Stimulated activated CD8-positive, alpha-beta memory T cell treated with anti-CD3 and anti-CD28 coated beads, Interleukin-4, amount 100 ng/mL, for 4 hours (primary cell): ENCODE measurements at places on chromosomes 11 and 22.

- no peak for DNase-seq
Measured at GRCh38 chr11:36743039-36743438, 145.0 kb upstream of the RAG2 start.

DNA sequence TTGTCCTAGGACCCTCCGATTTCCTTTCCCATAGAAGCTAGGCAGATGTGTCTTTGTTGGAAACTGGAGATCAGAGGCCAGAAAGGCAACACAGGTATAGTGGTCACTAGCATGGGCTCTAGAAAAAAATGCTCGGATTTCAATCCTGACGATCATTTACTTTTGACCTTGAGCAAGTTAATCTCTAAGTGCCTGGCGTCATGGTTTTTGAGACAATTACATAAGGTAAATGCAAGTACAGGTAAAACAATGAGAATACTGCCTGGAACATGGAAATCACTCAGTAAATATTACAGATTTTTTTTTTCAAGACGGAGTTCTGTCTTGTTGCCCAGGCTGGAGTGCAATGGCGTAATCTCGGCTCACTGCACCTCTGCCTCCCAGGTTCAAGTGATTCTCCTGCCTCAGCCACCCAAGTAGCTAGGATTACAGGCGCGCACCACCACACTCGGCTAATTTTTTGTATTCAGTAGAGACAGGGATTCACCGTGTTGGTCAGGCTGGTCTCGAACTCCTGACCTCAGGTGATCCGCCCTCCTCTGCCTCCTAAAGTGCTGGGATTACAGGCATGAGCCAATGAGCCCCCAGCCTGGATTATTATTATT is 1.1 kb upstream of the DENND5A start:
- no peak for DNase-seq

DNA sequence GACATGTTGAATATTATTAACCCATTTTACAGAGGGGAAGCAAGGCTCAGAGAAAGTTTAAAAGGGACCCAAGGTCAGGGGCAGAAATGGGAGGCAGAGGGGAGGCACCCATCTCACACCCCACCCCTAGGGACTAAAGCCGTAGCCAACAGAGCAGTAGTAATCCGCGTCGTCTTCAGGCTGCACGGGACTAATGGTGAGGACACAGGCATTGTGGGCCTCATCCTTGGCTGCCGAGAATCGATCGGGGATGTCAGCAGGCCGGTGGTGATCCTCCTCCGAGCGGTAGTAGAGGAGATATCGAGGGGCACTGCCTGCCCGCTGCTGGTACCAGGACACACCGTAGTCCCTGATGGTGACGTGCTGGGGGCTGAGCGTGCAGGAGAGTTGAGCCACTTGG is 1.5 kb downstream of the VPREB3 start:
- no peak for DNase-seq

GRCh38 chr11:47105974-47106373 is 70.7 kb downstream of the ARFGAP2 start:
- DNase-seq = no peak

DNA sequence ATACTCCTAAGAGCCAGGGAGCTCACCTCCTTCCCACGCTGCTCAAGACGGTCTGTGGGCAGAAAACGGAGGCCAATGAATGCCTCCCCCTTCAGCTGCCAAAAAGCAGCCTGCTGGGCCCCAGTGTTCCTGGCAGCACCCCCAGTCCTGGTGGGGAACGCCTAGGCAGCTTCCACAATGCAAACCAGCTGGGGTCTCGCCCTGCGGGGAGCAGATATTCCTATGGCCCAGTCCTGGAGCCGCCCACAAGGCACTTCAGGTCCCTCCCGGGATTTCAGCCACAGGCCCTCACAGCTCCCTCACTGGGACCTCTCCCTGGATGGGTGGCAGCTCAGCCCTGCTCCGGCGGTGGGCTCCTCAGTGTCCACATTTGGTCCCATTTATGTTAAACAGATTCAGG is 29.2 kb downstream of the A4GALT start:
- DNase-seq = no peak

DNA sequence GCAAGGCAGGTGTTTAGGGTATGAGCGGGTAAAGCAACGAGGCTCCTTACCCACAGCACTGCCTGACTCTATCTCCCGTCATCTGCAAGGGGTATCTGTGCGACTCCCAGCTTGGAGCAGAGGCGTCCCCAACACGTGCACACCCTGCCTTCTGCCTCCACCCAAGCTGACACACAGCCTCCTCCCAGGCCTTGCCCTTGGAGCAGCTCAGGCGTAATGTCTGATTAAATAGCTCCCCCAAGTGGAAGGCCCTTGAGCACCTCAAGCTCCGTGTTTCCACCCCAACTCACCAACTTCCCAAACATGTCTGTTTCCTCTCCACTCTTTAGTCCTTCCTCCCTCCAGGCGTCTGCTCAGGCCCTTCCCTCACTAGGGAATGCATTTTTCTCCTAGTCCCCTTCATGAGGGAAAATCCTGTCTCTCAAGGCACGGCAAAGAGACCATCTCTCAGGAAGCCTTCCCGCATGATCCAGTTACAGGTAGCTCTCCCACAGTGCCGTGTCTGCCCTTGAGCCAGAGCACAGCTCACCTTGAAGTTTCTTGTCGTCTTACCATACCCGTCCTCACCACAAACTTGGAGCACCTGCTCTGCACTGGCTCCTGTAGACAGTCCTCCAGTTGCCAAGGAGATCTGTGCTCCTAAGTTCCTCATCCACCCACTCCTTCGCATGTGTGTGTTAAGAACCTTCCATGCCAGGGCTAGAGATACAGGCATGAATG is 15.8 kb downstream of the CYB5R2 start:
- DNase-seq = no peak

DNA sequence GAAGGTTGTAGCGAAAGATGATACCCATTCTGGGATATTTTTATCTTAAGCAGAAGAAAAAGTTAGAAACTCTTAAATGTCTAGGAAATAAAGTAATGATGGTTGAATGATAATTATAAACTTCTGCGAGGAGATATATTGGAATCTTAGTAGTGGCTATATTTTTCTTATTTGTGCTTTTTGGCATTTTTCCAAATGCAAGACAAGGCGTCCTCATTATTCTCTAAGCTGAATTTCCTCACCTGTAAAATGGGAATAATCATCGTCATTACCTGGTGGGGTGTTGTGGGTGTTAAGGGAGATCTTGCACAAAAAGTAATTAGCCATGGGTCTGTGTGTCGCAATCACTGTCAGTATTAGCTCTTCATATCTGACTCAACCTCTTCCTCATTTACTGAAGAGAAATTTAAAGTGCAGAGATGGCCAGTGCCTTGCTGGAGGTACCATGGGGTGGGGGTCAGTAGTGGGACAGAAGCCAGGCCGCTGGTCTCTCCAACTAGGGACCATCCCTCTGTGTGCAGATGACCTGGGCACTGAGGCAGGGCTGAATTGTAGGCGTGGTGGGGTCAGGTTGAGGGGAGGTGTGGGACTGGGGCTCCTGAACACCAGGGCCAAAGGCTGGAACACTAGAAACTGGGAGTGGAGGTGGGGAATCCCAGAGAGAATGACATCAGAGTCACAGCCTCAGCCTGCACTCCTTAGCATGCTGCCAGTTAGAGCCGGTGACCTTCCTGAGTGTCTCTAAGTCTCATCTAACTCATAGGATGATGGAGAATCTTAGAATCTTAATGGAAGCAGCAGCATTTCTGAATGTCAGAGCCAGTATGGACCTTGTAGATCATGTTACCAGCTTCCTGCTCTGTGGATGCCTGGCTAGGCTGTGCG is 4.1 kb downstream of the PITPNM1 start:
- DNase-seq = no peak

DNA sequence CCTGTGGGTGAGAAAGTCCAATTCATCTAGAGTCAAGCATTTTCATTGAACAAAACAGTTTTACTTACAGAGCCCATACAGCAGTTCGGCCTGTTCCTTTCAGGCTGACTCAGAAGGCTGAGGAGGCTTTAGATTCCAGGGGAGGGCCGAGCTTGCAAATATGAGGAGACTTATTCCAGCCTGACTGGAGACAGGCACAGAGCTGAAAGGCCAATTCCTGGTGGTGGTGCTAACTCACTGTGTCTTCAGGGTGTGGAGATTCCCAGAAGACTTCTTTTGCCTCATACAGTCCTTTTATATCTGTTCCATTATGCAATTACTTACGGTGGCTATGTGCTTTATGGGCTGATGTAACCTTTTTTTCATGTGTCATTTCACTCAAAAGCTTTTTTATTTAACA is at the start of gene OR51E2:
Gene OR51E2, minus strand, starts transcription at position 269 of the 400 bp plus-strand sequence. CDS start 15,142 bp downstream, outside the sequence.
- no peak for DNase-seq

DNA sequence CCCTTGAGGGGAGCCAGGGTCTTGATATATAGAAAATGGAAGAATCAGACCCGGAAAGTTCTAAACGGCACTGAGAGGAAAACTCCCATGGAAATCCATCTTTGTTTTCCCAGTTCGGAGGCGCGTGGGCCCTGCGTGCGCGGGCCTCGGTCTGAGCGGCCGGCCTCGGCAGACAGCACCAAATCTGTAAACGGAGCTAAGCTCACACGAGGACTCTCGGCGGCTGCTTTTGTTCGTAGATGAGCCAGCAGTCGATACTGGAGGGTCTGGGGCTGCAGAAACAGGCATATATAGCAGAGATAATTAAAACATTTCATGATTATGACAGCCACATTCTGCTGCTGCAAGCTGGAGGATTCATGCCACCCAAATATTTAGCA is 68.5 kb upstream of the PPARA start:
- DNase-seq = no peak

DNA sequence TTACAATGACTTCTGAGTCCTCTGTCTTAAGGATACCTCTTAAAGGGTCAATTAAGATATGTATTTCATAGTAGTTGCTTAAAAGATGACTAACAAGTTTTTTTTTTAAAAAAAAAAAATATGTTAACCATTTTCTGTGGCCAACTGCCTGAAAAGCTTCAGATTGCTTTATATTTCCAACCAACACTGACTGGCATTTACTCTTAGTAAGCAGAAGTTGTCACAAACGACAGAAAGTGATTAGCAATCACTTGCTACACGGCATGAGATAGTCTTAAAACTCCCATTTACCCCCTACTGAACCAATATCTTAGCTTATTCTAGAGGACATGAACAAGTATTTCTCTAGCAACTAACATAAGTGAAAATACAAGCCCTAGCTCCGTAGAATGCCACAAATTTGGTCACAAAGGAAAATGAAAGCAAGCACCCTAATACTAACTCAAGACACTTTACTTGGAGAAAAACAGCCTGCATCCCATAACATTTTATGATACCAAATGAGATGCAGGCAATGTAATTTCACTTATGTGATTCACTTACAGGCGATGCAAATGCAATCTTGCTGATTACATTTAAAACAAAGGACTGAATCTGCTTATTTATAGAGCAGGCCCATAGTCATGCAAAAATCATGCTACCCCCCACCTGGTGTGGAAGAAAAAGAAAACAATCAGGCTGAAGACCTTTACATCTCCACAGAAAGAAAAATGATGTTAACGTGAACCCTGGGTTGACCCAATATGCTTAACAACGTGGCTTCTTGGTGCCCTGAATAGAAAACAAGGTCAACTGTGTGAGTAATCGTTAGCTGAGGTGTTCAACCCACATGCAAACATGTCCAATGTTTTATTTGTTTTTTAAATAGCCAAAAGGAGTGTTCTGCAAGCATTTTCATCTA is 25.7 kb downstream of the MPPED2 start:
- DNase-seq = no peak

DNA sequence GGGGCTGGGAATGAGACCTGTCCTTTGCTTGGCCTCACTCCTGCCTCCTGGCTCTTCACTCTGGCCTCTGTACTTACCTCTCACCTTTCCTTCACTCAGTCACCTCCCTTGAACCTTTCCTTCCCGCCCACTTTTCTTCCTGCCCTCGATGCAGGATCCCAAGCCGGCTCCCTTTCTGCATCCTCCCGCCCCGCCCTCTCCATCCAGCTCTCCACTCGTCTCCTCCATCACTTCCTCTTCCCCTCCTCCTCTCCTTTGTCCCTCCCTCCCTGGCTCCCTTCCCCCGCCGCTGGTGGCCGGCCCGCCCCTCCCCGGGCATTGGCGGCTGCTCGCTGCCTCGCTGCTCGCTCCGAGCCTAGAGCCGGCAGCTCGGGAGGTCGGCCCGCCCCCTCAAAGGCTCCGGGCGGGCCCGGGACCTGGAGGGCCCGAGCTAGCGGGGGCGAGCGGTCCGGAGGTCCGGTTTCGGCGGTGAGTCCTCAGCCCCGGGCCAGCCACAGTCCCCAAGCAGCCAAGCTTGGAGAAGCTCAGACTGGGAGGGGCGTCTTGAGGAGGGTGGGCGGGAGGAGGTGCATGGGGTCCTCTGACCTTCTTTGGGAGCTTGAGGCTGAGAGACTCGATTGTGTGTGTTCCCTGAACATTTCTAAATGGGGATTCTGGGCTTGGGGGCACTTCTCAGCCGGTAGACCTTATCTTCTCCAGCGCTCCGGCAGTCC is 13.8 kb downstream of the PHLDB1 start:
- DNase-seq = no peak

- DNase-seq = no peak
Measured at GRCh38 chr11:69253028-69253427, 40.9 kb upstream of the MYEOV start.

- DNase-seq = no peak
Measured at GRCh38 chr11:118148856-118149255, 3.8 kb downstream of the SCN4B start.

DNA sequence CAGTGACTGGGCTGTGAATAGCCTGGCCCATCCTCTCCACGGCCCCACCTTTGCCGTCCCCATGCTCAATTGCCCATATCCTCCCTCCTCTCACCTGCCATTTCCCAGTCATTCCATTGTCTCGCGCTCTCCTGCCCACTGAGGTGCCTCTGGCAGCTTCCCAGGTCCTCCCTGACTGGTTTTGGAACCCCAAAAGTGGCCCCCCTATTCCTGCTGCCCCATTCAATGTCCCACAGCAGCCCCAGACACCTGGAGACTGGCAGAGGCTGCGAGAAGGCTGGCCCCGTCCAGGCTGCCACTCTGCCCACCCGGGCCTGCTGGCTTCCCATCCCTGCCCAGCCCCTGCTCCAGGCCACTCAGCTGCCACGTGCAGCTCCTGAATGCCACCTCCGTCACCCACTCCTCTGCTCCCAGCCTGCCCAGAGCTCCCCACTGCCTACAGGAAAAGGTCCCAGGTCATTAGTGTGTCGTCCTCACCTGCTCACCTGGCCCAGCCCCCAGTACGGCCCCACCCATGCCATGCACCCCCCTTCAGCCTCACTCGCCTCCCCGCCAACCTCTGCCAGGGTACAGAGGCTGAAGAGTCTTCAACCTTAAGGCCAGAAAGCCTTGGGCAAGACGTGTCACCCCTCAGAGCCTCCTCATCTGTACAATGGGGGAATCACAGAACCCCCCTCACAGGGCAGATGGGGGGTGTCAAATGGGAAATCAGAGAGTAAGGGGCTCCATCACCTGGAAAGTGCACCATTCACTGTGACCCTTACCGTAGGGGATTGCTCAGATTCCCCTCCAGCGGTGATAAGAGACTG is 37.5 kb downstream of the KCNJ4 start:
- no peak for DNase-seq

DNA sequence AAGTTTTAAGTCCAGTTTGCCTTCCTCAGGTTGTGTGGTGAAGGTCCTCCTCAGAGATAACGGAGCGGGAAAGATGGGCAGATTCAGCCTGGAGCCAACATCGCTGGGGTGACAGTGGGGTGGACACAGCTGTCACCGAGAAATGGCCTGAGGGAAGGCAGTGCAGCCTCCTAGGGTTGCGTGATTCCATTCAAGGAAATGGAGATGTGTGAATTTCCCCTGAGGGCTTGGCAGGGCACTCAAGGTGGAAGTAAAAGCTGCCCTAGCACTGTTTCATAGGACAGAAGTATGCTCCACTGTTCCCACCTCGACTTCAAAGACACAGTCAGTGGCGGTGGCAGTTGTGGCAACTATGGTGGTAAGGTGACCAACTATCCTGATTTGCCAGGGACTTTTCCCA is 15.4 kb upstream of the CAT start:
- DNase-seq = no peak
